ENCODE measurements at places on chromosomes 11 and 22.

DNA sequence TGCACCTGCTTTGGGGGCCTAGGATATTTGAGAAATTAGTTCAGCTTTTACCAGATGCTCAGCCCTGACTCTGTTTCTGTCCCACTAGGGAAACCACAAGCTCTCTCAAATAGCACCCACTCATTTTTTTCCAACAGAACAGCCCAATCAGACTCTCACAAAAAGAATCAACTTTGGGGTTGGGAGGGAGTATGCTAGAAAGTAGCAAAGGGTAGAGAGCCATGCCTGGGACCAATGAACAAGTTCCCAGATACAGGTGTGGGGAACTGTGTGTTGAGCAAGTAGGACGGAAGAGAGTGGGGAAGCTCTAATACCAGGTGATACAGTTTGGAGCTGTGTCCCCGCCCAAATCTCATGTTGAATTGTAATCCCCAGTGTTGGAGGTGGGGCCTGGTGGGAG is 41.1 kb downstream of the TRIM66 start:
- DNase-seq = no peak

GRCh38 chr11:116910378-116910777 is 73.0 kb upstream of the APOA1 start:
- DNase-seq = no peak

- DNase-seq = no peak
Measured at GRCh38 chr11:44577231-44577830, 11.9 kb downstream of the CD82 start.

DNA sequence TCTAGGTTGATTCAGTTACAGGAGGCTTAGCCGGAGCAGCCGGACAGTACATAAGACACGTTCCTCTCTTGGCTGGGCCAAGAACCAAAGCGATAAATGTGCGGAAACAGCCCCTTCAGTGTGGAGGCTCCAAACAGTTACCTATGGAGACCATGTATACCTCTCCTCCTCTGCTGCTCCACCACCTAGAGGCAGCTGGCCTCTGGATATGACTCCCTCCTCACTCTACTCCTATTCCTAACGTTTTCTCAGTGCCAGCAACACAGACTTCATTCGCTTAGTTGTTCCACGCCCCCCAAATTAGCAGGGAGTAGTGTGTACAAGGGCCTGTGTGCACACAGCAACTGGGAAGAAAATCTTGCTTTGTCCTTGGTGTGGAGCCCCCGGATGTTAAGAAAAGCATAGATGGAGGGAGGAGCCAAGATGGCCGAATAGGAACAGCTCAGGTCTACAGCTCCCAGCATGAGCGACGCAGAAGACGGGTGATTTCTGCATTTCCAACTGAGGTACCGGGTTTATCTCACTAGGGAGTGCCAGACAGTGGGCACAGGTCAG is 362.3 kb upstream of the KIRREL3 start:
- DNase-seq = no peak

All from Daoy (cell line).